NCI-H1048 (cell line): ENCODE measurements at places on chromosomes 5 and 9.

- no peak for DNase-seq
Observed at GRCh38 chr9:84993105-84993504, 323.6 kb downstream of the NTRK2 start.

DNA sequence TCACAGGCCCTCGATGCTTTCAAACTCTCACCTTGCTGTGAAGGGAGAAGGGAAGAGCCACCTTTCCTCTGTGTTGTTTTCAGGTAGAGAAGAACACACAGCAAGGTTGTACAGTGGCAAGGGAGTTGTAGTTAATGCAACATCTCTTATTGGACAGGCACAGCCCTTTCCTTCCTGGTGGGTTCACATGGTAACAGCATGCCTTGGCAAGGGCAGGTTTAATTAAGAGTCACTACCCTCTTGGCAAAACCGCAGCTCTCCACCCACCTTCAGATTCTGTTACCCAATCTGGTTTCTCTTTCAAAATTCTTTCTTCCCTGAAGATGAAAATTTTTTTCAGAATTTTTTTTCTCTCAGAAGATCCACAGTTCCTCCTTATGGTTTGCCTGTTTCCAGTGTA is 253.1 kb downstream of the TLR4 start:
- no peak for DNase-seq

GRCh38 chr9:95640336-95640735 is 123.6 kb upstream of the PTCH1 start:
- DNase-seq: no peak

DNA sequence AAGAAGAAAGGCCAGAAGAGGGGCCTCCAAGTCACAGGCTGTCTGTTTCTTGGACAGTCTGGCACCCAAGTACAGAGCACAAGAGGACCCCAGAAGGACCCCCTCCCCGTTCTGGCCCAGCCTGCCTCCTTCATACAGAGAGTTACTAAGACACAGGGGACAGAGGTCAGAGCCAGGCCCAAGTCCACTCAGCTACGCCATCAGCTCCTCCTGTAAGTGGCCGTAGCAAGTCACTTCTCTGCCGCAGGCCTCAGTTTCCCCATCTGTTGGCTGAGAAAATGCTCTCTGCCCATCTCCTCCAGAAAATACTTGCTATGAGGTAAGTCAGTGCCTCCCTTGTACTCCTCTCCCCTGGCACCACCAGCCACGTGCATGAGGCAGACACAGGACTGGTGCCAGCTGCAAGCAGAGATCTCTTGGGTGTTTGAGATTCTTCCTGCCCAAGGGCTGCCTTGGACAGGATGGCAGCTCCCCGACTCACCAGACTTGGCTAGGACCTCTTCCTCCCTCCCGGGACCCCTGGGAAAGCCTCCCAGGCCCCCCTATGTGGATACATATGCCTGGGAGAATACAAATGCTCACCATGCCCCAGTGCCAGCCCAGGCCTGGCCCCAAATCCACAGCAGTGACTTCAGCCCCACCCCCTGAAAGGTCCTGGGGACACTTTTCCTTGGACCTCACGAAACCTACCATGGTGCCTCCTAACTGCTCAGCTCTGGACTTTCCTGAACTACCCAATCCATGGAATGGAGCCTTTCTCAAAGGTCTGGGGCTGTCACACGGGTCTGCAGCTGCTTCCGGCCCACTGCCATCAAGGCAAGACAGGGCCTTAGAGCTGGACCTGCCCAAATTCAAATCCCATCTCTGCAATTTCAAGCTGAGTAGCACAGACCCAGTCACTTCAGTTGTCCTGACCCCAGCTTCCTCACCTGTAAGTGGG is 5.1 kb downstream of the EEIG1 start:
- no peak for DNase-seq

GRCh38 chr5:100683881-100684280 is 148.7 kb downstream of the FAM174A start:
- no peak for DNase-seq

GRCh38 chr9:5735072-5735471 is 97.8 kb downstream of the ERMP1 start:
- no peak for DNase-seq

- no peak for DNase-seq
Observed at GRCh38 chr9:111360881-111361280, 30.9 kb upstream of the OR2K2 start.

DNA sequence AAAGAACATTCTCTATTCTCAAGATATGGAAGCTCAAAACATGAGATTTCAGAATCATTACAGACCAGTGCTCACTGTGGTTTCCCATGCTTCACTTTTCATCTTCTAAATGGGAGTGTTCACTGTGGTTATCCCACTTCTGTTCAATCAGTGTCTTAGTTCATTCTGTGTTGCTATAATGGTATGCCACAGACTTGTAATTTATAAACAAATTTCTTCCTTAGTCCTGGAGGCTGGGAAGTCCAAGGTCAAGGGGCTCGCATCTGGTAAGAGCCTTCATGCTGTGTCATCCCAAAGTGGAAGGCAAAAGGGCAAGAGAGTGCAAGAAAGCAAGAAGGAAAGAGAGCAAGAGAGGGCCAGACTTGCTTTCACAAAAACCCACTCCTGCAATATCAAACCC is 146.3 kb downstream of the TTC39B start:
- DNase-seq: no peak

DNA sequence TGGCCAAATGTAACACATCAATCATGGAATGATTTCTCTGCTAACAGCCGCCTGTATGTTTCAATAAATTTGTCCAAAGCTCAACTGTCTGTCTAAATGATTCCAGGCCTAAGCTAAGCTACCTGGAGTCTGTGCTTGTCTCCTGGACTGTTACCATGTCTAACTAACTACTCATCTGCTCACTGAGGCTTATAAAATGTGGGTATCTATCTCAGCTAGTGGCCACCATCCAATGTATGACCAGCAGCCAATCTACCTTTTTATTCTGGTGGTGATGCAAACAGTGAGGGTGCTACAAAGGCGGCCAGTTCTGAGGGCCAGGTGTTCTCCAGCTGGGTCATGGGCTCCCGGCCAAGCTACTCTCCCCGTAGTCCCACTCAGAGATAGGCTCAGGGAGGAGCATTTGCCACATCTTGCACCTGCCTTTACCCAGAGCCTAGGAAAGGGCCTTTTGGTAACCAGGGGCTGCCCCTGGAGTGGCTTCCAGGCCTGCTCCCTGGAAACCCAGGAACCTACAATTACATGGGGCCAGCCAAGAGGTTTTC is 59.1 kb downstream of the PFDN1 start:
- DNase-seq: no peak

DNA sequence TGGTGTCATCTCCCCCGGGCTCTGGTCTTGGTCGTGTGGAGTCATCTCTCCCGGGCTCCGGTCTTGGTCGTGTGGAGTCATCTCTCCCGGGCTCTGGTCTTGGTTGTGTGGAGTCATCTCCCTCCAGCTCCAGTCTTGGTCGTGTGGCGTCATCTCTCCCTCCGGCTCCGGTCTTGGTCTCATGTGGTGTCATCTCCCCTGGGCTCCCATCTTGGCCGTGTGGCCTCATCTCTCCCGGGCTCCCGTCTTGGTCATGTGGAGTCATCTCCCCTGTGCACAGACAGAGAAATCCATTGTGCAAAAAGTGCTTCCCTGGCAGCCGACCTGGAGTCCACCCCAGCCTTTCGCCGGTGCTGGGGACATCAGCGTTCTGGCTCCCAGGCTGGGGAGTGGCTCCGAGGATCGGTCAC is 91.1 kb upstream of the CACNA1B start:
- DNase-seq: no peak

DNA sequence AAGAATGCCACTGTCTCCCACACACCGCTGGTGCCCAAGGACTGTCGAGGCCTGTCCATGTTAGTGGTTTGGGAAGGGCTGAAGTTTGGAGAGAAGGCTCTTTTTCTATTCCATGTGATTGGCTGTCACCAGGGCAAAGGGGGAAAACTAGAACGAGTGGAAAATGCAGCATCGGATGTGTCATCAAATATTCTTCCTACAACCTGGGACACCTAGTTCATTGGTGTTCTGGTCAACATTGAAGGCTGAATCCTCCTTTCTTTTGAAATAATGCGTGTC is 53.2 kb downstream of the PIK3R1 start:
- no peak for DNase-seq

DNA sequence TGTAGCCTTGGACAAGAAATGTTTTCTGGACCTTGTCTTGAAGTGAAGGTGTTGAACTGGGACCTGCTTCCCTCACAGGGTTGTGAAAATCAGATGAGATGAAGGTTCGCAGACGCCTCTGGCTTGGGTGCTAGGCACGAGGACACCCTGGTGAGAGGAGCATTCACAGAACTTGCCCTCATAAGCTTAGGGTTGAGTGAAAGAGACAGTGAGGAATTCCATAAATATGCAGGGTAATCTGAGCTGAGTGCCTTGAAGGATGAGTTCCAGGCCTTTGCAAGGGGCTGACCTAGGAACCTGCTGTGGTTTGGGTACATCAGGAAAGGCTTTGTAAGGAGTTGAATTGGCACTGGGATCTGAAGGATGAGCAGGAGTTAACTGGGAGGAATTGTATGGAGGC is 75.7 kb upstream of the SAP30L start:
- DNase-seq: no peak

DNA sequence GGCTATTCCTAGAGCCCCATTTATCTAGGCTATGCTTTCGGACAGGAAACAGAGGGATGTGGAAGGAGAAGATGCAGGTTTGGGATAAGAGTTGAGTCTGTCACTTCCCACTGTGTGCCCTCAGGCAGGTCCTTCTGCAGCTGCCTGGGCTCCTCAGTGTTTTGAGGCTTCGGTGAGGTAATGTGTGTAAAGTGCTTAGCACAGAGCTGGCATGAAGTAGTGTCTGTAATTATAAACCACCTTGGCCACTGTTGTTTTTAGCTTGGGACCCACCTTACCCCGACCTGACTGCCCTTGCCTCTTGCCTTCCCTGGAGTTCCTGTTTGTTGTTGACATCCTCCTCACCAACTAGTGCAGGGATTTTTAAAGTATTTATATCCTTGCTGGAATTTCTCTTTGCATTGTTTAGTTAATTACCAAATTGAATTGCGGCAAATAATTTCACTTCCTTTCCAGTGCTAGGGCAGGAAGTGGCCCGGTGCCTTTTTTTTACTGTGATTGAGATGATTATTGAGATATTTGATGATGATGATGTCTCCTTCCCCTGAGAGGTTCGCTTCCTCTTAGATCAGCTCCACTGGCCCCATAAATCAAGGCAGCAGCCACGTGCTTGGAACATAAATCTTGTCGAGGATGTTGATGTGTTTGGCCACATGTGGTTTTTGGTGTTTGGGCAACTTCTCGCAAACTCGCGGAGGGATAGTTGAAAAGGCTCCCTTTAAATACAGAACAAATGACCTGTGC is 38.3 kb upstream of the DAB2IP start:
- no peak for DNase-seq

DNA sequence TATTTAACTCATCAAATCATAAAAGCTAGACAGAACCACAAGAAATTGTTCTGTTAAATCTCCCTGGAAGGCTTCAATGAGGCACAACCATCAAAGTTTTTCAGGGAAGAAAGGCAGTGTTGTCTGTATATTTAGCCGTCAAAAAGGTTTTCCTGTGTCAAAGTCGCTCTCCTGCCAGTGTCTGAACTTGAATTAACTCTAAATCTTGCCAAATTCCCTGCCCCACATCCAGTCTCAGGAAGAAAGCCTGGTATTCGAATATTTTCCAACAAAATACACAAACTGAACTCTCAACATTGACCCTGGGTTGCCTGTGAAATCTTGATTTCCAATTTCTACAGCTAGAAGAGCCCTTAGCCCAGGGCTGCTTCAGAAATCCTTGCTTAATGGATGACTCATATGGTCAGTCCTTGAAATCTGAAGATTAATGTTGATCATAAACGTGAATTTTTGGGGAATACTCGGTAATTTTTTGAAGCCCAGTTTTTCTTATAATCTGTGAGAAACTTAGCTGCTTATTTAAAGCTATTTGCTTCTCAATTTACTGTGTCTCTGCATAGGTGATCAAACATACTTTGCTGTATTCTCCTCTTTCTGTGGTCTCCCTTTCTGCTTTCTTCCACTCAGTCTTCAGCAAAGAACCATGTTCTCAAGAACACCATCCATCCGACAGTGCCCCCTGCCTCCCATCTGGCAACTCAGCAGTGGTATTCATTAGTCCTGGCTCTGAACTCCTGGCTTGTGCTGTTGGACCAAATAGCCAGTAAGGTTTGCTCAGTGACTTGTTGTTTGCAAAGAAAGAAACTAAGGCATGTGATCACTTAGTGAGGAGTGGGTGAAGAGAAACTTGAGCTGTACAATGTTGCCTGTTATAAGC is 58.9 kb downstream of the NREP start:
- DNase-seq: no peak

- DNase-seq: no peak
Observed at GRCh38 chr5:76016258-76016657, 66.9 kb upstream of the SV2C start.

DNA sequence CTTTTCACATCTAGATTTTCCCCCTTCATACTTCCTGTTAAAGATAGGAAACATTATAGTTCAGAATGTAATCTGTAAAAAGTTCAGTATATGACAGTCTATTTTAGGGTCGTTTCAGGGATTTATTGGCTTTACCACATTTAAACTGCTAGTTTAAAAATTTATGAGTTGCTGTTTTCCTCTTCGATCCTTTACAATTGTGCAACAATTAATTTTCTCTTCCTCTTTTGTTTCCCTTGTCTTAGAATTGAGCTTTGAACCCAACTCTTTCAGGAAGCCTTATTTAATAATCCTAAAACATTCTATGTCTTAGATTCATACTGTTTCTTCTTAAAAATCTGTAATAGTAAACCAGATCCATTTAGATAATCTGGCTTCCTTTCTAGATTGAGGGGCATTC is 16.4 kb downstream of the ZSWIM6 start:
- no peak for DNase-seq

GRCh38 chr5:171927345-171927941 is 79.0 kb downstream of the FBXW11 start:
- DNase-seq: no peak

GRCh38 chr5:40736103-40736875 is 19.5 kb downstream of the TTC33 start:
- DNase-seq: no peak

DNA sequence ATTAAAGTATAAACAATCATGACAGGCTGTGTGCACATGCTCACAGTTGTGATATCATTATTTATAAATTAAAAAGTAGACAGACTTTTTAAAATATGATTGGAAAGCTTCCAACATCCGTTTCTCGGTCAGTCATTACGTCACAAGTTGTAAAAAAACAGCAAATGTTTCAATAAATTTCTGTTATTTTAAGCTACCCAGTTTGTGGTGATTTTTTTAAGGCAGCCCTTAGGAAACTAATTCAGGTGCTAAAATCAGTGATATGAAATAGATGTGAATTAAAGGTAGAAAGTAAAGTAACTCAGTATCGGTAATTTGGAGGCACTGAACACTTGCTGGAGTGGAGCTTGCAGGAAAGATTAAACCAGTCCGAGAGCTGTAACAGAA is 1.2 kb downstream of the CCNH start:
- DNase-seq: no peak

DNA sequence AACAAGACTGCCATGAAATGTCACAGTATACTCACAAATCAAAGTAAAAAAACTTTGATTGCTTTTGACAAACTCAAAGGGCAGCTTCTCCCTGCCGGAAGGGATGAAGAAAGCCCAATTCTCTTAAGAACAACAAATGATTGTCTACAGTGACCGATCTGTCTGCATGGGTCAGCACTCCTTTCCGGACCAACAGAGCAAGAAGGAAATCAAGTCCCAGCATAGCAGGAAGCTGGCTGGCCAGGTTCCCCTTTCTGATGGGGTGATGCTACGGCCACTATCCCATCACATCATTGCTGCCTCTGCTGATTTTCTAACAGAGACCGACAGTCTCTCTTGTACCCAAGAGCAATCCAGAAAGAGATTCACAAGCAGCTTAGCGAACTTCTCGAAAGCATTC is 692 bp downstream of the C1QTNF3 start:
- no peak for DNase-seq
